Fibroblast of skin of abdomen (primary cell): ENCODE measurements at places on chromosomes 2 and 18.

GRCh38 chr2:207142461-207142860, 23.3 kb downstream of the KLF7 start:
- DNase-seq, result no peak

- no peak for DNase-seq
Observed at GRCh38 chr2:120541972-120542670, 193.5 kb upstream of the GLI2 start.

DNA sequence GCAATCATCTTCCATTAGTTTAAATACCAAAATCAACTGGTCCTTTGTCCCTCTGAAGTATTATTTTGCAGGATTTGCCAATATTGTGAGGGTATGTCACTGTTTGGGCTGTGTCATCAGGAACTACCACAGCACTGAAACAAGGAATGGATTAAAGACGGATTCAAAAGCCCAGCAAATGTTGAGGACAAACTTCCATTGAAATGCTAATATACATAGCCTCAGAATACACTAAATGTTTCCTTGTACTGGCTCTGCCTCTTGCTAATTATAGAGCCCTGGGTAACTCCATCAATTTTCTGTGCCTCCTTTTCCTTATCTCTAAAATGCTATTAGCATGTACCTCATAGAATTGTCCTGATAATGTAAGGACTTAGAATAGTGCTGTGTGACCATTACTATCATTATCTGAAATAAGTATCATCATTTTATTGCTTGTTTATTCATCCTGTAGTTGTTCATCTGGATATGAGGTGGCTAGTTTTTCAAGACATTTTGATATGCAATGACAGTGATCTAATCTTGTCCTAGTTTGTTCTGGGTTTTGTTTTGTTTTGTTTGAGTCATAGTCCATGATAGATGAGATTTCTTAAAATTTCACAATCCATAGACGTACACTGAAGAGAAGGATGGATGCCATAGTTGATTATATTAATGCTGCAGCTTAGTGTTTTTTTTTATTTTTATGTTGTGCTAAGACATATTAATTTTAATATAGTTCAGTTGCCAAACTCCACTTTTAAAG, 333.4 kb upstream of the KCNH7 start:
- DNase-seq, result no peak

DNA sequence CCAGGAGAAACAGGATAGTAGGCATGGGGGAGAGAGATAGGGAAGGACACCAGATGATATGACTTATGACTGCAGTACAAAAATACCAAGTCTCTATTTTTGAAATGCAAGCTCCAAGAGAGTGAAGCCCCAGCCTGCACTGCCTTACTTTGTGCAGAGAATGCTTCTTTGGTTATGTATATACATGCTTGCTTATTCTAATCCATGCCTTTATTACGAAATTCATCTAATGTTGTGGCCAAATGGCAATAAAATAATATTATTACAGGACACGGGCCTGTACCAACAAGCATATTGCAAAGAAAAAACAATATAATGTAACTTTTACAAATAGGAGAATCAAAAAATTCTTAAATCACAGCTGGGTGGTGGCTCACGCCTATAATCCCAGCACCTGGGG, 110.8 kb downstream of the BCL11A start:
- no peak for DNase-seq

- peak; percentile 99 for DNase-seq
Observed at GRCh38 chr2:205731583-205731981, 49.3 kb downstream of the NRP2 start.

DNA sequence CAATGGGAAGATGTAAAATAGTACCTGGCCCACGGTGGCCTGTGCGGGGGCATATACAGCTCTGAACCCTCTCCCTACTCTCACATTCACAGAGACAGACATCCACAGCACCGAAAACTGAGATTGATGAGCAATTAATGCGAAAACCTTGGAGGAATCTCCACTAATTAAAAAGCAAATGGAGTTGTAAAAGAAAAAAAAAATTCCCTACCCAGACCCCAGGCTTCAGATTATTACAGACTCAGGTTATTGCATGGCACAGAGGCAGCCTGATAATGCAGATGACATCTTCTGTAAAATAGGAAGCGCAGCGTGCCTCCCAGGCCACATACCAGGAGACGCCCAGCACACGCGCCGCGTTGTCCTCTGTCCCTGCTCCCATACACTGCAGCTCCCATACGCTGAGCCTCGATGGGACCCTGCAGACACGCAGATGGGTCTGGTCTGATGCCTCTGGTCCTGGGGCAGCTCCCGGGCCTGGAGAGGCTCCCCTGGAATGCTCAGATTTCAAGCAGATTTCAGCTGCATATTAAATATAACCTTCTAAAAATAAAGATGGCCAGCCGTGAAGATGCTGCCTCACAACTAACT, 496.1 kb upstream of the MYT1L start:
- no peak for DNase-seq

DNA sequence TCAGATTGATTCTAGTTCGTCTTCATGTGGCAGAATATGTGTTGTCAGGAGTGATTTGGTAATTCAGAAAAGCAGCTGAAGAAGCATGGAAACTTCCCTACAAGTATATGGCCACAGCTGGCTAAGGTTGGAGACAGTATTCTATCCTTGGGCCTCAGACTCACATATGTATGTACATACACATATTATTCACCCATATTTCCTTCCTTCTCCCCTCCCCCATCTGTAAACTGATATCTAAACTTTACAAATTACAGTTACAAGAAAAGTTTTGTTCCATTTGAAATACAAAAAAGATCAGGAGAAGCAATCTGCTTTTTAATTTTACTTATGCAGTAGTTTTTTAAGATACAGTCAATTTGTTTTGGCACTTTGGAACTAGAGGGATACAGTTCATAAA, 3.1 kb downstream of the SP3 start:
- DNase-seq, result no peak

DNA sequence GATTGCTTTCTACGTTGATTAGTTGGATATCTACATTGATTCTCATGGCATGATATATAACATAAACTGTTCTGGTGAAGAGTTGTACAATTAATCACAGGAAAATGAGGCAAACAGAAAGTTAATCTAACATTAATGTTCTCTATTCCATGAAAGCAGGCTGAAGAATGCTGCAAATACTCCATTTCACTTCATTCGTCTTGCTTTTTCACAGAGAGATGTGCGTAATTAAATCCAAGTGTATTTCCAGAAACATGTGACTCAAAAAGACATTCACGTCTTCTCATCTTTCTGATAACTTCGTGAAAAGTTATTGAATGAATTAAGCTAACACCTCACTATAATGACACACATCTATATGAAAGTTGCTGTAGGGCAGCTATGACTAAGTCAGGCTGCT, 1471.5 kb downstream of the DPP10 start:
- no peak for DNase-seq

- DNase-seq, result no peak
Observed at GRCh38 chr2:204289066-204289465, 256.2 kb upstream of the PARD3B start.

DNA sequence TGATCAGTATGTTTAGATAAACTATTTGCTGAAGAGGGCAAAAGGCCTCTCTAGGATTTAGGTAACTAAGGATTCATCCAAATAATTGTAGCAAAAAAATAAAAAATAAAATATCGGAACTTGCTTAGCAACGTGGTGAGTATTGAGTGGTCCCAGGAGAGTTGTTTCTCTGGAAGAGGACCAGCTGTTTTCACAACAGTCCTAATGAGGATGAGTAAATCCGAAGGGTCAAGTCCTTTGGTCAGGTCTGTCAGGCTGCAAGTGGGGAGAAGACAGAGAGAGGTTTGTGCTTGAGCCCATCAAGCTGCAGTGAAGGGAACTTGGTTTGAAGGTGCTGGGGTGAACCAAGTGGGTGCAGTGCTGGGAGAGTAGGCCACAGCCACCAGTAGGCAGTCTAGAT, 539.2 kb downstream of the SLC4A3 start:
- DNase-seq, result no peak
